Stimulated activated CD8-positive, alpha-beta memory T cell treated with anti-CD3 and anti-CD28 coated beads, Interleukin-12 subunit alpha, Interleukin-12 subunit beta, amount 100 ng/mL, for 4 hours (primary cell): ENCODE measurements at places on chromosomes 11 and 22.

DNA sequence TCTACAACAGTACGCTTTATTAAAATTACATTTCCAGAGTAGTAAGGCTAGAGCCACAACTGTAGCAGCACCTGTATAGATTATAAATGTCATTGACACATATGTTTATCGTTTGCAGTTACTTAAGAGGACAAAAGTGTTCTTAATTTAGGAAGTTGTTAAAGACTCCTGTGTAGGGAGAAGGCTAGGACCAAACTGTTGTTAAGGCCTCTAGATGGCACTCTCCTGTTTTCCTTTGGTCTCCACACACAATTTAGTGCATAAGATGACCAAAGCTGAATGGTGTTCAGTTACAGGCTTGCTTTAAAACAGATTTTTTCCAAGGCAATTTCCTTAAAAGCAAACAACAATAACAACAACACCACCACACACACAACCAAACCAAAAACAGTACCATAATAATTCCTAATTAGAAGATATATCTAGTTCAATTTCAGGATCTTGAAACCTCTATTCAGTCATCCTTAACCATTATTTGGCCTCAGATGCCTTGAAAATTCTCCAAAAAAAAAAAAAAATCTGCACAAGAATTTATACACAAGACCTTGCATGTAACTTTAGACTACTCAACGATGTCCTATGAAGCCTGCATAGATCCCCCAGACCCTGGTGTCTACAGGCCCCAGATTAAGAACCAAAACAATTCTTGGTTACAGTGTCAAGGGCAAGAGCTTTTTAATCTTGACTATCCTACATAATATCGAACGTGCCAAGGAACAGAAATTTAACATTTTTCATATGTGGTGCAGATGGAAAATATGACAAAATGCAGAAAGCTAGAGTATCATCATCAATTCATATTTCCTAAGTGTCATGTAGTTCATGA lies 42.6 kb upstream of the APOA1 start:
- DNase-seq = no peak

DNA sequence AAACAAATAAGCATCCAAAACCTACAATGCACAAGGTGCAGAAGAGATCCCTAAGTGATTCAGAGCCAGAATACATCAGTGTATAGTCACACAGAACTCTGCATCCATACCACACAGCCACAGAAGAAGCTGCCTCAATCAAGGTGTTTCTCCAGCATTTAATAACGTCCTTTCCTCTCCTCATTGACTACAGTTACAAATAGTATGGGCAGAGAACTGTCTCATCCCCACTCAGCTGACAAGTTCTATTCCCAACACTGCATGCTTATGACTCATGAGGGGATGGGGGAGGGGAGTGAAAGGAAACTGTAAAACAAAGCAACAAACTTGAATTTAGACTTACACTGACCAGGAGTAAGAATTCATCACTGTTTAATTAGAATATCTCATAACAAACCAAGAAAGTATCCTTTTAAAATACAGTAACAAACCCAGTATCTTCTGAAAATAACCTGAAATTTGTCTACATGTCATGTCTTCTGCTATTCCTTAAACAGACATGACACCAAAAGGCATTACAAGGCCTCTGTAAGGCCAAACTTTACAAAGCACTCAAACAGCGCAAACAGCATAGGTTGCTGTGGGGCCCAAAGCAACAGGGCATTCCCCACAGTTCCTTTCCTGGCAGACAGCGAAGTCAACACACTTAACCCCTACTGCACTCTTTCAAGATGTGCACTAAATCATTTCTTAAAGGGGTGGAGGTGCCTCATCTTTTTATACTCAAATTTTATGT lies 29.3 kb downstream of the CELF1 start:
- DNase-seq = no peak

GRCh38 chr22:28172892-28173670 lies 254.0 kb upstream of the PITPNB start:
- no peak for DNase-seq

DNA sequence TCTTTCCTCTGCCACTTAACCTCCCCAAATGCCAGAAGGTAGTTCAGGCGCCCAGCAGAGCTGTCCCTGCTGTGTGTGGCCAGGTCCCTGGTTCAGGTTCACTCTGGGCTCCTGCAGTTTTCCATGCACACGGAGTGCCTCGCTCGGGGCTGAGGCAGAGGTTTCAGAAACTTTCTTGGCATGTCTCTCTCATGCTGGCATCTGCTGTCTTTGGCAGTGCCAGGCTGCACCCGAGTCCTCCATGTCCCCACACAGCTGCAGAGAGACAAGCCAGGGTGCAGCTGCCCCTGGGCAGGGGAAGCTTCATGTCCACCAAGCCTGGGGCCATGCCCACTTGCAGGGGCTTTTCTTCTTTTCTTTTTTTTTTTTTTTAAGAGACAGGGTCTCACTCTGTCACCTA lies 7.0 kb upstream of the NEFH start:
- no peak for DNase-seq

DNA sequence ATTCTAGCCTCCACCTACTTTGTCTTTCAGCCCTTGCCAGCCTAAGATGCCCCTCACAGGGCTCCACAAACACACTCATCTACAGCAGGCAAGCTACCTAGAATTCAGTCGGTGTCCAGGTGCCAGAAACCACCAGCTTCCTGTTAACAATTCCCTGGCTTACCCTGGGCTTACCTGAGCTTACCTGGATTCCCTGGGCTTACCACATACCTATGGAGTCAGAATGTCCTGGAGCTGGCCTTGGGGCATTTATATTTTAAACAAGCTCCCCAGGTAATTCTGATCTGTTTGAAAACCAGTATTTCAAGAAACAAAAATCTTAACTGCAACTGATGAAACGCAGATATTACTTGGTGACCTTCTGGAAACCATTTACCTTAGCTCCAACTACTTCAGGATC lies 123.6 kb downstream of the SLC1A2 start:
- DNase-seq = no peak
